ENCODE measurements at places on chromosomes 16 and 17. TPM values are rescaled to one million over a fixed set of nuclear protein-coding genes. Genes with fewer than 3 reads are reported as not detected.

DNA sequence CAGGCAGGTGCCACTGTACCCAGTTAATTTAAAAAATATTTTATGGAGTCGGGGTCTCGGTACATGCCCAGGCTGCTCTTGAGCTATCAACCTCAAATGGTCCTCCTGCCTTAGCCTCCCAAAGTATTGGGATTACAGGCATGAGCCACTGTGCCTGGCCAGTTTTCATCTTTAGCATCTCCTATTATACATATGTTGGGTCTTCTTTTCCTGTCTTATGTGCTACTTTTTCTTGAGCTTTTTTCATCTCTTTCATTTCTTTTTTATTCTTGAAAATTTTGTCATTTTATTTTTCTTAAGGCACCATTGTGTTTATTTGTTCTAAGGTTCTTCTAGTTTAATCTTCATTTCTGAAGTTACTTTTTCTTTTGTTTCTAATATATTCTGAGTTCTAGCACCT lies 20.7 kb downstream of the BANP start:
- DNase-seq, result no peak

- DNase-seq, result no peak
Observed at GRCh38 chr16:2959206-2959605, 4.9 kb upstream of the KREMEN2 start.

- DNase-seq, result no peak
Observed at GRCh38 chr16:10154389-10154788, 27.8 kb downstream of the GRIN2A start.

The ADAMTS18 gene
- polyA plus RNA-seq, result not detected

DNA sequence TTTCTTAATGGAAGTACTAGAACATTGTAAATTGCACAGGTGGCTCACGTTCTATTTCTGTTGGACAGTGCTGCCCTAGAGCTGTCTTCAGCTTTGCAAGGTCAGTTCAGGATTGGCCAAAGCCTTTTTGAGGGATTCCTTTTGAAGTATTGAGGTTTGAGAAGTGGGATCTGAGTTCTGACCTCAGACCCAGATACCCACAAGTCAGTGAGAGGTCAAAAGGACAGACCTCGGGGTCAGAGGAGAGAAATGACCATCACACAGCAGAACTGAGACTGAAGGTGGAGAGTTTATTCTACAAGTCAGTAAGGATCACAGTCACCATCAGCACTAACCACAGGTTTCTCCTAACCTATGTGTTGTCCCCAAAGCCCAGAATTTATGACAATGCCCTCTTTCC lies 1.7 kb downstream of the ACSM5 start:
- DNase-seq, result no peak

The KRTAP16-1 gene
- not detected for polyA plus RNA-seq

GRCh38 chr17:58410714-58411407 lies 6.5 kb downstream of the RNF43 start:
- DNase-seq, result no peak

DNA sequence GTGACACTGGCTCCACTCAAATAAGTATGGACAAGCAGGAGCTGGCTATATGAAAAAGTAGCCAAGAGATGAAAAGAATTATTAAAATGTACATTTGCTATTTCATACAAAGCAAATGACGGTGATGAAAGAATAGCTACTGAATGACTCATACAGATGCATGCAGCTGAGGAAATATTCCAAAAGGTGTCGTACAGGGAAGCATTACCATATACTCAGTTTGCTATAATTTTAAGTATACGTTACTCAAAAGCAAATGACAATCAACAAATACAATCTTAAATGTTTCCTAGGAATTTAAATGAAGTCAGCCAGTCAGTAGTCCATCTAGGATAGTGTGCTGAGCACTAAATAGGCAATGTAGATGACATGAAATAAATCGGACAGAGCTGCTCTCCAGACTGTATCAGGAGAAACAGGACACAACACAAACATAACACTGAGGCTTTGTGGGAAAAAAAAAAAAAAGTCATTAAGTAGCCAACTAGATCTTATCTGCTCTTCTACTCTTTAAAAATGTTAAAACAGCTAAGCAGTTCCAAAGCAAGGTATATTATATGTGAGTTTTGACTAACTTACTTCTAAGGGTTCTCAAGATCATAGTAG lies 65.0 kb downstream of the NCOR1 start:
- no peak for DNase-seq

- DNase-seq, result no peak
Observed at GRCh38 chr16:58884141-58884540, 150.0 kb upstream of the GOT2 start.

DNA sequence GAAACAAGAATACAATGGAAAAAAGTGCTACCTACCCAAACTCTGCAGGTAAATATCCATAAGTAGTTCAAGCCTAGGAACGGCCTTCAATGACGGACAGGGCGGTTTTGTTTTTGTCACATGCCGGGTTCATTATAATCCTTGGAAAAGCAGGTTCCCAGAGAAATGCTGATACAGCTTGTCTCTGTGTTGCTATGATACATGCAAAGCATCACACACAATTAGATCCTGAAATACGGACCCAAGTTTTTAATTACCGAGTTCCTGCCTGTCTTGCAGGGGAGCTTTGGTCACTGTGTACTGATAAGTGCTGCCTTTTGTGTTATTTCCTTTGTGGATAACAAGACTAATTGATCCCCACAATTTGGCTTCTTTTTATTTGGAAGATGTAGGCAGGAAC lies 217.4 kb downstream of the HAPSTR1 start:
- DNase-seq, result no peak

The LRRC75A gene
- 1.3 TPM for polyA plus RNA-seq

DNA sequence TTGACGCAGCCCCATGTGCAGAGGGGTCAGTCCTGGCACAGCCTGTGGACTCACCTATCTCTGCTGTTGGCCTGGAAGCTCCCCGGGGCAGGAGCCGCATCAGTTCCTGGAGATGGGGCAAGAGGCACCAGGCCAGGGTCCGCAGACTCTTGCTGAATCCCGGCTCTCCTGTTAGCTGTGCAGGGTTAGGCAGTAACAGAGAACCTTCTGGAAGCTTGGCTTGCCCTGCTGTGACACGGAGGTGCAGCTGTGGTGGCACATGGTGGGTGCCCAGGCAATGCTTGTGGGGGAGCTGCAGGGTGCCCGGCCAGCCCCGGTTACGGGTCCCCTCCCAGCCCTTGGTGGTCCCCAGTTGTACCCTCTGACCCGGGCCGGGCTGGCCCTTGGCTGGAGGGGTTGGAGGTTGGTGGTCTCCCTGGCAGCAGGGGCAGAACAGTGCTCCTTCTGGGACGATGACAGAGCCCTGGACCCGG lies 26.0 kb upstream of the ZNF469 start:
- peak; percentile 24 for DNase-seq

- no peak for DNase-seq
Observed at GRCh38 chr16:10349851-10350250, 36.0 kb upstream of the ATF7IP2 start.

- no peak for DNase-seq
Observed at GRCh38 chr17:20127360-20128035, 118.3 kb downstream of the SPECC1 start.

- DNase-seq, result no peak
Observed at GRCh38 chr17:54028986-54029580, 206.4 kb downstream of the KIF2B start.

DNA sequence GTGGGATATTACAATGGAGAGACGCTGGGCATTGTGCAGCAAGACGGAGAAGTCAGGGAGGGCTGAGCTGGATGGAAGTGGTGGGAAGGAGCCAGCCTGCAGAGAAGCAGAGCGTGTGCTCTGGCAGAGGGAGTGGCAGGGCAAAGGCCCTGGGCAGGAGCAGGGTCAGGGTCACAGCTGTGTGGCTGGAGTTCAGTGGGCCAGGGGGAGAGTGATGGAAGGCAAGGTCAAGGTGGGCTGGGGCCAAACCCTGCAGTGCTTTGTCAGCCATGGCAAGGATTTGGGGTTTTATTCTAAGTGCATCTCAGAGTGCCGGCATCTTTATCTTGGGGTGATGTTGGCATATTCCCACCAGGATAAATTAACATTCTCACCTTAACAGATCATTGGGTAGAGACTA lies 31.9 kb upstream of the C16orf78 start:
- no peak for DNase-seq

DNA sequence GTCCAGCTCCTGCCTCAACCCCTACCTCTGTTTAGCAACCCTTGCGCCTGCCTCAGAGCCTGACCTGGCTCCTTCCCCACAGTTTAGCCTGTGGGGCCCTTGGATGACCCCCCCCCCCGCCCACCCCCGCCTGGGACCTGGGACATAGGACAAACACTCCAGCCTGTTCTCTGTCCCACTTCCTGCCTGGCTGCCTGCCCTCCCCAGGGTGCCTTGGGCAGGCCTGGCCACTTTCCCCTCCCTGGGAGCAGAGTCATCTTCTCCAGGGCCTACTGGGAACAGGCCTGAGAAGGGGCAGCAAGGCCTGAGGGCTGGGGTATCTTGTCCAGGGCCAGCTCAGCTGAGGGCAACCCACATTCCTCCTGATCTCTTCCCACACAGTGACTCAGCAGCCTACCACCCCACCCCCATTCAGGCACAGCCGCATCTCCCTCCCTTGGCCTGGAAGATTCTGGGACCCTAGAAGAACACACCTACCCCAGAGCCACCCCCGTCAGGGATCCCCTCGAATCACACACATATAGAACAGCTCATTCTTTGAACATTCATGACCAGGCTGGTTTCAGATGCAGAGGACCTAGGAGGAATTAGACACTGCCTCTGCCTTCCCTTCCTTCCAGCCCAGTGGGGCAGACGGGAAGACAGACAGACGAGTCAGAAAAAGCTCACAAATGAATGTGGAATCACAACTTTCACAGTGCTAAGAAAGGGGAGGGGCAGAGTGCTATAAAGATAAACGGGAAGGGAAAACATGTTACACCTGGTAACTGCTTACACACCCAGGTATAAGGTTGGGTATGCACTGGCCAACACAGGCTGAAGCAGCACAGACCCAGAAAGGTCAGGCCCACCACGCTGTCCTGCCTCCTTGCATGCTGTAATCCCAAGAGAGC lies 6.0 kb downstream of the FHOD1 start:
- DNase-seq, result no peak

DNA sequence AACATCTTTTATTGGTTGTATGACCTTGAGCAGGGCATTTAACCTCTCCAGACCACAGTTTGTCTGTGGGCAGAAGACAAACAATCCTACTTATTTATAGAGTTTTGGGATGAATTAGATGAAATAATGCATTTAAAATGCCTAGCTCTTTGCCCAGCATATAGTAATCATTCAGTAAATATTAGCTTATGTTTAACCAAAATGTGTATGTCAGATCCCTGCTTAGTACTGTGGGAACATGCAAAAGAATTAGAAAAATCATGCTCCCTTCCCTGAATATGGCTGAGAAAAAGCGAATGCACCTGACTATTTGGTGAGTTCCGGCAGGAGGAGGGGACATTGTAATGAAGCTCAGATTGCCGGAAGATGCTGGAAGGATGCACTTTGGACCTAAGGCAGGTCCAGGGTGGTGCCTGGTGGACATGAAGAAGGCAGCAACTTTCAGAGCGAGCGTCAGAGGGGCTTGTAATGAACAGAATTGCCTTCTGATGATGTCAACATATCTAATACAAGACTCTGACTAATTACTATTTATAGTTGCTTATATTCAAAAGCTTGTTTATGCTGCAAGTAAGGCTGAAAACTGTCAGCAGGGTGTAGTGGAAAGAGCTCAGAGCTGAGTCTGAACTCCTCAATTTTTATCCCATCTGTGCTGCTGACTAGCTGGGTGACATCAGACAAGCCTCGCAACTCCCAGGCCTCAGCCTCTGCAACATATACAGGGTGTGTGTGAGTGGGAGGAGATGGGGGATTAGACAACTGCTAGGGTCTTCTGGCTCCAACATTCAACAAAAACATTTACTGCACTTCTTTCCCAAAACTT lies 221.2 kb downstream of the PRKCA start:
- DNase-seq, result no peak

The ALOX12 gene
- polyA plus RNA-seq, result not detected

GRCh38 chr16:30137897-30138296 lies 14.9 kb upstream of the MAPK3 start:
- peak; percentile 63 for DNase-seq

DNA sequence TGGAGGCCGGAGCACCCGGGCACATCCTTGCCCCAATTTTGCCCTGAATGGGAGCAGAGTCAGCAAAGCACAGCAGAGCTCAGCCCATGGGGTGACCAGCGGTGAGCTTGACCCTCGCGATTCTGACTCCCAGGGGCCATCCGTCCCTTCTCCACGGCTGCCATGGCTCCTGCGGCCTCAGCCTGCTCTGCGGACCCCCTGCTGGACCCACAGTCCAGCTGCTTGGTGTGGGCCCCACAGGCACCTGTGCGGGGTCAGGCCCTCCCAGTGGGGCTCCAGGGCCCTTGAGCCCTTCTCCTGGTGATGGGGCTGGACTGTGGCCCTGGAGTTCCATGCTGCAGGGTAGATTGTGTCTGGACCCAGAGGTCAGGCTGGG lies 144.2 kb downstream of the ENGASE start:
- DNase-seq, result peak; percentile 45

The ACAP1 gene
- 6.4 TPM for polyA plus RNA-seq

GRCh38 chr17:27381007-27381501 lies 75.2 kb upstream of the KSR1 start:
- peak; percentile 89 for DNase-seq

The RAD51D gene
- 11.6 TPM for polyA plus RNA-seq

GRCh38 chr17:73640691-73641090 lies 3.6 kb downstream of the SDK2 start:
- no peak for DNase-seq

DNA sequence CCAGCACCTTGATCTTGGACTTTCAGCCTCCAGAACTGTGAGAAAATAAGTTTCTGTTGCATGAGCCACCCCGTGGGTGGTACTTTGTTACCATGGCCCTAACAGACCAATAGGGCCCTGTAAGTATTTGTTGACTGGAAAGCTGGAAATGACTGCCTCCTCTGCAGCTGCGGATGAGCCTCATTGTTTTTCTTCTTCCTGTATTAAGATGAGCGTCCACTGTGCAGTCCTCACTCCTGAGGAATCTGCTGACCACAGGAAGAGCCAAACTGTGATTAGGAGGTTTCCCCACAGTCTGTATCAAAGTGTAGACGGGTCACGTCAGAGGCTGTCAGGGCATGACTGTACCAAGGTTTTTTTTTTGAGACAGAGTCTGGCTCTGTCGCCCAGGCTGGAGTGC lies 12.2 kb upstream of the AKTIP start:
- no peak for DNase-seq

The HSPB9 gene
- 0.03 TPM for polyA plus RNA-seq

The NOG gene
- 3.2 TPM for polyA plus RNA-seq

DNA sequence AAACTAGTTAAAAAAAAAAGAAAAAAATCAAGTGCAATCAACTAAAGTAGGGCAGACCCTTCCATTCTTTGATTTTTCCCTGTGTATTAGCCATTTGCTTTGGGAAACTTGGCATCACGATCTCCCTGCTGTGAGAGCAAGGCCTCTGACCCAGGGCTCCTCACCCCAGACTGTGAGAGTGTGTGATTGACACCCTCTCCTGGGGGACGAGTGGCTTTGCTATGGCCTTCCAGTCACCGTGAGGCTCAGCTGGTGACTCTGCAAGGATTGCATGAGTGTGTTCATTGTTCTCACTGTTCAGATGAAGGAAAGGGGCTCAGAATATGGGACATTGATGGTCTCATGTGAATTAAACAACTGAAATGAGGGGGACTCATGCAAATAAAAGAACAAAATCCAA lies 69.0 kb upstream of the BCAR1 start:
- DNase-seq, result no peak

Measured in SK-N-SH (cell line).